ENCODE measurements at places on chromosomes 13 and 19.
A peak's percentile ranks its signal among the peaks of the same experiment; 100 is the strongest.

GRCh38 chr13:44293908-44294735 is 79.5 kb upstream of the SERP2 start:
- no peak for DNase-seq

DNA sequence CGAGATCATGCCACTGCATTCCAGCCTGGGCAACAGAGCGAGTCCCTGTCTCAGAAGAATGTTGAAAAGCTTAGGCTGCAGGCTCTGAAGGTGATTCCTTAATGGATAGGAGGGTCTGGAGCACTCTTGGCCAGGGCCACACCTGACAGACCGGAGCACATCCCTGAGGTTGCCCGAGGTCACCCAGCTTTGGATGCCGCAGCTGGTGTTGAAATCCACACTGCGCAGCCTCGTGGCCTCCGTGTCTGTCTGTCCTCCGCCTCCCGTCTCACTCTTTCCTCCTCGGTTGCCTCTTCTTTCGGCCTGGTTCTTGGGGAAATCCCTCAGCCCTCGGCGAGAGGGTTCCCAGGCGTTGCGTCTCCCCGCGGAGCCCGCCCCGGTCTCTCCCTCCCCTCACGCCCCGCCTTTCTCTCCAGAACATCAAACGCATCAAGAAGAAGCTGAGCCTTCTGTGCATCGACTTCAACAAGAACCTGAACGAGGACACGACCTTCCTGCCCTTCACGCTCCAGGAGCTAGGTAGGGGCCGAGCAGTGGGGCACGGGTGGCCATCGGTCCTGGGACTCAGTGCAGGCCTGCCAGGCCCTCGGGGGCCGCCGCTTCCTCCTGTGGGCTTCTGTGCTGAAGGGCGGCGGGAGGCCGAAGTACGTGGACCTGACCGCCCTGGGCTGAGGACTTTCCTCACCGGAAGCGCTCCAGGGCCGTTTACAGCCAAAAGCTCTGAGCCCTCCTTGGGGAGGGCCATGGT is 14.1 kb downstream of the THOP1 start:
- no peak for DNase-seq

- no peak for DNase-seq
Observed at GRCh38 chr13:98752467-98753290, at the start of gene SLC15A1. Gene SLC15A1 (minus strand): TSS chr13:98752672. CDS start chr13:98752598, 74 bp downstream.

DNA sequence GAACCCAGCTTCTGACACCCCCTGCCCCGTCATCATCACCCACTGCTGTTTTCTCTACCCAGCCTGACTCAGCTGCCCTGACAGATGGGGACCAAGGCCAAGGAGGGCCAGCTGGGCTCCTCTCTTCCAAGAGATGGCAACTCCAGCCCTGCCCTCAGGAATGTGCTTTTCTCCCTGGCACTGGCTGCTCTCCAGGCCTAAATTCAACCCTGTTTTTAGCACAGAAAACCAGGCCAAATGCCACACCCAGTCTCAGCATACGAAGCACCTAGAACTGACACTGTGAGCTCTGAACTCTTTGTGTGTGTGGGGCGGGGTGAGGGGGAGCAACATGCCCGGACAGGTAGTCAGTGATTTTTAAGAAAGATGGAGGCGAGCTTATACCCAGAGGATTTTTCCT is 23.4 kb upstream of the IGFL1 start:
- no peak for DNase-seq

GRCh38 chr13:24274452-24275021 is 34.8 kb upstream of the C1QTNF9 start:
- DNase-seq, result peak; percentile 45

DNA sequence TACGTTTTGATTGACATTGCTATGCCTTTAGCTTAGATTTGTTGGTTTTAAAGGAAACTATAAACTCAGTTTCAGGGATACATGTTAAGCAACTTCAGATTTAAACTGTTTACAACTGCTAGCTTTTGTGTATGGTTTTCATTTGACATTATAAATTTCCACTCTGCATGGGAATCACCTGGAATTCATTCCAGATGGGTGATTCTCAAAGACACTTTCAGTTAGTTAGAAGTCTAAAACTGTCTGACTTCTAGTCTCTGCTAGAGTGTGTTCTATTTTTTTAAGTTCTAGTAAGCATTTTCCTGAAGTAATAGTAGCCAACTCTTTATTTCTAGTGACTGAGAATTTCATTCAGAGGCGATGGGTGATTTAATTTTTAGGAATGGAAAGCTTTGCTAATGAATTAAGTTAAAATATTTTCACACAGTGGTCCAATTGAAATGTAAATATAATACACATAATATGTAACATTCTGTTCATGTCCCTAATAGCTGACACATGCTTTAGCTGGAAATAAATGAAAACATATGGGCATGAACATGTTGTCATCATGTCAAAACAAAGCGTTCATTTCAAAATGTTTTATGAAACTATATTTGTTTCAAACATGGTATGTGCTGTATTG is 58.3 kb upstream of the CSNK1A1L start:
- DNase-seq, result no peak

- DNase-seq, result no peak
Observed at GRCh38 chr19:30719999-30720345, 347.8 kb downstream of the ZNF536 start.

DNA sequence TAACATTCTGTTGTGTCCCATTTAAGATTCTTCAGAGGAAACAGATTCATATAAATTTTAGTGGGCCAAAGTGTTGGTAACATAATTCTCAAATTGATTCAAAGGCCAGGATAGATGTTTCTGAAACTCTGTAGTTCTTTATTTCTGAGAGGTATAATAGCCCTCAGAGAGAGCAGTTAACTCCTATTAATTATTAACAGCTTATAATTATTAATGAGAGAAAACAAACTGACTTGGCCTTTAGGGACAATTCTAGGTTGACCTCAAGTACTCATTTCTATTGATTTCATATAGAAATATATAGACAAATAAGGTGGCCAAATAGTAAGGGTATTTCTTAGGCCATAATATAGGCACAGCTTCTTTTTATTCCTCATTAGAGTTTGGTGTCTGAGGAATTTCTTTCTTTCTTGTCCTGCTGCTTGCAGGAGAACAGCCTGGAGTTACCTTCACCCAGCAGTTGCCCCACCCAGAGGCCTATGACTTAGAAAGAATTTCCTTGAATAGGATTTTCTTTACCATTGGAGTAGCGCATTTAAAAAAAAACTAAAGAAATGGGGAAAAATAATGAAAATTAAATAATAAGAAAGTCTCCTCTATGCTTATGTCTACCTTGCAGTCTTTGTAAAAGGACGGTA is 1430.1 kb upstream of the SPRY2 start:
- DNase-seq, result no peak

DNA sequence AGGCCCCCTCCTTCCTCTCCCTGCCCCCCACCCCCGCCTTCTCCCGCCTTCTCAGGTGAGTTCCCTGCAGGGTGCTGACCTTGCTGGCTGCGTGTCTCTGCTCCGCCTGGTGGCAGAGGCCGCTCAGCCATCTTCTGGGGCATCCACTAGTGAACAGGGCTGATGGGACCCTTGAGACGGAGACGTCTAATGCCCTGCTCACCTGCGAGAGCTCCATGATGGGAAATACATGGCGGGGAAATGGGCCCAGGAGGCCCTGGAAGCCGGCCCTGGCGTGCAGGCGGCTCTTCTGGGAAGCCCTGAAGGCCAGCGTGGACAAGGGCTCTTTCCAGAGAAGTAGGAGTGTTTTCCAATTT is 15.2 kb upstream of the F7 start:
- no peak for DNase-seq

DNA sequence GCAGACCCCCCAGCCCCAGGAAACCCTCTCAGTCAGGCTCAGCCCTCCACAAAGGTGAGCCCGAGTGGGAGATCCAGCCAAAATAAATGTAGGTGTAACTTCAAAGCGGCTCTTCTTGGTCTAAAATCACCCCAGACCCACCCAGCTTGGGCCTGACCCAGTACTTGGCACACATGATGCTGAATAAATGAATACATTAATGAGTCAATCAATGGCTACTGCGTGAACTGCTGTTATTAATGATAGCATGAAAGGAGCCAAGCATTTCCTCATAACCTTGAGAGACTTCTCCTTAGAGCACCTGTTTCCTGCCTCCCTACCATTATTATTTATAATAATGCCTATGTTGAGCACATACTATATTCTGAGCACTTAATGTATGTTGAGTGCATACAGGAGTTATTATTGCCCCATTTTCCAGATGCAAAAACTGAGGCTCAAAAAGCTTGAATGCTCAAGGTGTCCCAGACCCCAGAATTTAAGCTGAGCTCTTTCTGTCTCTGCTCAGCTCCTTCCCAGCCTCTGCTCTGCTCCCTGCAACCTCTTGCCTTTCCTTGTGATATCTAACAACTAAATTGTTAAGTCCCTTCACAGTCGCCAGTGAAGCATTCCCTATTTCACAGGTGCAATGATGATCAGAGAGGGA is 4.3 kb downstream of the NOTCH3 start:
- DNase-seq, result no peak

DNA sequence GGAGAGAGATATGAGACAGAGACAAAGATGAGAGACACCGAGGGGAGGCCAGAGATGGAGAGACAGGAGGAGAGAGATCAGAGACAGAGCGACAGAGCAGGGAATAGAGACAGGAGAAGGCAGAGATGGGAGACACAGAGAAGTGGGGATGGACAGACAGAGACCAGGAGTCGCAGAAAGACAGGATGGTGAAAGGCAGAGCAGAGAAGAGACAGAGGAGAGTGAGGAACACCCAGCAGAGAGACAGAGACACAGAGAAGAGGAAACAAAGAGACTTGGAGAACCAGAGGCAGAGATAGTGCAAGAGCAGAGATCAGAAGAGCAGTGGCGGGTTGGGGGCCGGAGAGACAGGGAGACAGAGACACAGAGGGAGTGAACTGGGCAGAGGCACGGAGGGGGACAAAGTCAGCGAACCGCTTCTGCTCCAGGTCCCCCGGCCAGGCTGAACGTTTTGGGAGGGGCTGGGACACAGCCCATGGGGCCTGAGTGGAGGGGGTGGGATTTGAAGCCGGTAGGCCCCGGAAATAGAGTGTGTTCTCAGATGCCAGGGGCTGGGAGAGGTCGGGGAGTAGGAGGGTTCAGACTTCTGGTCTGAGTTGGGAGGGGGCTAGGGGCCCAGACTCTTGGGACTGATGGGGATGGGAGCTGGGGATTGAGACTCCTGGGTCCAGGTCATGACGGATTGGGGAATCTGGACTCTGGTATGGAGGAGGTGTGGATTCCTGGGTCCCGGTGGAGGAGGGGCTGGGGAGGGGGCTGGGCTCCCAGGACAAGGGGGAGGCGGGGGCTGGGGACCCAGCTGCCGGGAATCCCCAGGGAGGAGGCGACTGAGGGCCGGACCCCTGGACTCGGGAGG is 654 bp downstream of the ZNF579 start:
- DNase-seq, result no peak

DNA sequence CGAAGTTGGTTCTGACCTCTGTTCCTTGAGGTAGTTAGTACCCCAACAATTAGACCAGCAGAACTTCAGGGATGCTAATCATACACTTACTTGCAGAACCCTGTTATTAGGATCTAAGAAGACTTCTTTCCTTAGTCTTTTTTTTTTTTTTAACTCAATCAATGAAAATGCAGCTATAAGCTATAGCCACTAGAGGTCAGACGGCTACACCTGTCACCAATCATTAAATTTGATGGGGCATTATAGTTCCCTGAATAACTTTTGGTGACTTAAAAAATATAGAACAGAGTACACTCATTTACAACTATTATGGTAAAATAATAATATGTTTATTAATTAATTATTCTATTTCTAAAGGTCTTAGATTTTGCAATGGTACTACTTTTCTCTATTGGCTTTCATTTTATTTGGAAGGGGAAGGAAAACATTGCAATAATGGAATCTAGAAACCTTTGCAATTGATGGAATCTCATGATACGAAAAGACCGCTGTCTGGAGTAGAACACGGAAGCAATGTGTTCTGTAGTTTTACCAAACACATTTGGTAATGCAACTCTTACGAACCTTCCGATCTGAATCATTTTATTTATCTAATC is 483.2 kb downstream of the DIAPH3 start:
- peak; percentile 12 for DNase-seq

DNA sequence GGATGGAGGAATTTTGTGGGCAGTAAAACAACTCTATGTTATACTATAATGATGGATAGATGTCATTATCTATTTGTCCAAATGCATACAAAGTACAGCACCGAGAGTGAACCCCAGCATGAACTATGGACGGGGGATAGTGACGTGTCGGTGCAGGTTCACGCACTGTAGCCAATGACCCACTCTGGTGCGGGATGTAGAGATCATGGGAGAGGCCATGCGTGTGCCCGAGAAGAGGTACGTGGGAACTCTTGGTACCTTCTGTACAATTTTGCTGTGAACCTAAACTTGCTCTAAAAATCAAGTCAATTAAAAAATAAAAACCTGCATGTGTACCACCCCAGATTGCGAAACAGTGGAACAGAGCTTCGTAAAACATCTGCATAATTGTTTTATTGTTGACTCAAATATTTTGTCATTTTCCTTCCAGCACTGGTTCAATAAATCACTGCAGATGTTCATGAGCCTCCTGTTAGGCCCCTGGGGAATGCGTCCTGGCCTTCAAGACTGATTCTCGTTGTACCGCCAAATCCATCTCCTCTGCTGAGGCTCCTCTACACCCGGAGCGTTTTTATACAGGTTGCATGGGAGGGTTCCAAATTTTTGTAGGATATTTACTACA is 30.9 kb downstream of the COL4A1 start:
- DNase-seq, result no peak

DNA sequence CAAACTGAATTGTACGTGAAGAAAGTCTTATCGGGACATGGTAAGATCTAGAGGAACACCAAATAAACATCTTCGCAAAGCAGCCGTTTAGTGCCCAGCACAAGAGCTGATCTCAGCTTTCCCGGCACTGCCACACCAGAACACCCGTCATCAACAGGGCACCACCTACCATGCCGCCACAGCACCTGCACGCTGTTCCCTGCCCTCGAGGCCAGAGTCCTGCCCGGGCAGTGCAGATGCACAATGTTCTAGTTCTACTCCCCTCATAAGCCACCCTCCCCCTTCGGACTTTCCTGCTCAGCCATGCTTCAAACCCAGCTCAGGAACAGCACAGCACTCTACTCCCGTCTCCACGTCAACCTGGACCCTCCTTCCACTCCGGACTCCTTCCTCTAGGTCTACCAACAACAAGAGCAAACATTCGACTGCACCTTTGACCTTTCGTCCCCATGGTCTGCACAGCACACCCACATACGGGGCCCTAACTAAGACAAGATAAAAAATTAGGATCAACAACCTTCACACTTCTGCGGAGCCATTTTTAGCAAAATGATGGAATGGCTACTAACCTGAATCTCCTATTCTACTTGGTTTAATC is 25.1 kb downstream of the TUBGCP3 start:
- DNase-seq, result no peak

GRCh38 chr19:52622261-52622660 is 15.9 kb downstream of the ZNF83 start:
- DNase-seq, result no peak

DNA sequence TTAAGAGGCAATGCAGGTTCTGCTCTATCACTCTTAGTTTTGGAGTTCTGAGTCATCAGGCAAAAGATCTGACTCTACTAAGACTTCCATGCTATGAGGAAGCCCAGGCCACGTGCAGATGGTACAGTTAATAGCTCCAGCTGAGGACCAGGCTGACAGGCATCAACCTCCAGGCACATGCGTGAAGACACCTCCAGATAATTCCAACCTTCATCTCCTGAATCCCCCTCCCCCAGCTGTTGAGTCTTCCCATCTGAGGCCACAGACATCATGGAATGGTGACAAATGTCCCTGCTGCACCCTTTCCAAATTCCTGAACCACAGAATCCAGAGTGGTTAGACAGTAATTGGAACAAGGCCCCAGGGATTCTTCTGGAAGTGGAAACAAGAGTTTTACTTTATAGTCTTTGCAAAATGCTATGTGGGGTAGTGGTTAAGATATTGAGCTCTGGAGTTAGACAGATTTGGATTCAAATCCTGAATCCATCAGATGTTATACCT is 183.8 kb downstream of the KLF5 start:
- no peak for DNase-seq

GRCh38 chr19:30857388-30857787 is 485.2 kb downstream of the ZNF536 start:
- no peak for DNase-seq
